Kidney epithelial cell (primary cell): ENCODE measurements at places on chromosomes 5 and 9. TPM values are rescaled to one million over a fixed set of nuclear protein-coding genes. Genes with fewer than 3 reads are reported as not detected.

DNA sequence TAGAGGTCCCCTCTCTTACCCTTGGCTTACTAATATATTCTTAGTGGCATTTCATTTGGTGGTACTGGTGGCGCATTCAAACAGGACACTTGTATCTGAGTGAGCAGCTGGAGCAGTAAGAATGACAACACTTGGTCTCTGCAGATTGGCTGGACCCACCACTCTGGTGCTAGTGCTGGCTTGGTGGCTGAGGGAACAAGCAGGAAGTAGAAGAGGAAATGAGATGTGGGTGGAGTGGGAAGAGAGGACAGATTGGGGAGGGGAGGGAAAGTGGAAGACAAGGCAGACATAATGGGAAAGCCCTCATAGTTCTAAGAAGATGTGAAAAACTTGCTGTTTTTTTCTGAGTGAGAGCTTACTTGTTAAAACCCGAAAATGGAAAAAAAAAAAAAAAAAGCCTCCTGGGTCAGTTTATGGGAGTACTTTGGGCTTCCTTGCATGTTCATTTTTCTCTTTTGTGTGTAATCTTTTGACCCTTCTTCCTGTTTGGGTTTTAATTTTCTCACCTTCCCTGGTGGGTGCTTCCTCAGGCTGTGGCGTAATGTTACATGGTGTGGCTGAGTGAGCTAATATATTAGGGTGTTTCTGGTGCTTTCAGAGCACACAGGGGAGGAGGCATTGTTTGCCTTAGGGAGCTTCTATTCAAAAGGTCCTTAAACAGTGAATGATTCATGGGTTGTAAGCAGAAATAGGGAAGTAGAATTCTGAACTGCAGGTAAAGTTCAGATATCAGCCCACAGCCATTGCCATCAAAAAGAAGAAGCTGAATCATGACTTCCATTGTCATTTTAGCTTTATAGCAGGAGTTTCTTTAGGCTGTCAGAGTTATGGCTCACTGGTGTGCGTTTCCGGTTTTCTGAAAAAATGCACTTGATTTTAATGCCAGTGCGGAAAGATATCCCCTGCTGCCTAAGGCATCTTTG lies 52.3 kb downstream of the TLE4 start:
- no peak for DNase-seq

ENHO gene
- total RNA-seq, result 1.5 TPM in 1 of 2 replicates, not detected in the other

TLR4 gene
- total RNA-seq, result 5.2 and 5.9 TPM in 2 replicates

DNA sequence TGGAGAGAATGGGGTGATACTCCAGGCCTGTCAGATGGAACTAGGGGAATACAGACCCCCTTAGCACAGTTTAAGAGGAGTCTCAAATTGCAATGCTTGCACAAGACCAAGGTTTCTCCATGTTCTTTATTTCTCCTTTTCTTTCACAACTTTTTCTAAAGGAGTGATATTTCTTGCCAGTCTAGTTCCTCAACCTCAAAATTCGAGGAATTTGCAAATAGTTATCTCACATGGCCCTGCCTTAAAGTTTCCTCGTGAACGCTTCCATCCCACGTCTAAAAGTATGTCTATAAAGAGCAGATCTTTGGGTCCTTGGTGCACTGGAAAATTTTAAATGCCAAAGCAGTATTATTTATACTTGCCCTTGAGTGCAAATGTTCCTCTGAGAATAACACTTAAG lies 373.8 kb upstream of the KLF4 start:
- DNase-seq, result no peak

- no peak for DNase-seq
Observed at GRCh38 chr5:136309932-136310598, 55.3 kb downstream of the TRPC7 start.

GRCh38 chr9:131347376-131348020 lies 46.4 kb upstream of the PRRC2B start:
- no peak for DNase-seq

DNA sequence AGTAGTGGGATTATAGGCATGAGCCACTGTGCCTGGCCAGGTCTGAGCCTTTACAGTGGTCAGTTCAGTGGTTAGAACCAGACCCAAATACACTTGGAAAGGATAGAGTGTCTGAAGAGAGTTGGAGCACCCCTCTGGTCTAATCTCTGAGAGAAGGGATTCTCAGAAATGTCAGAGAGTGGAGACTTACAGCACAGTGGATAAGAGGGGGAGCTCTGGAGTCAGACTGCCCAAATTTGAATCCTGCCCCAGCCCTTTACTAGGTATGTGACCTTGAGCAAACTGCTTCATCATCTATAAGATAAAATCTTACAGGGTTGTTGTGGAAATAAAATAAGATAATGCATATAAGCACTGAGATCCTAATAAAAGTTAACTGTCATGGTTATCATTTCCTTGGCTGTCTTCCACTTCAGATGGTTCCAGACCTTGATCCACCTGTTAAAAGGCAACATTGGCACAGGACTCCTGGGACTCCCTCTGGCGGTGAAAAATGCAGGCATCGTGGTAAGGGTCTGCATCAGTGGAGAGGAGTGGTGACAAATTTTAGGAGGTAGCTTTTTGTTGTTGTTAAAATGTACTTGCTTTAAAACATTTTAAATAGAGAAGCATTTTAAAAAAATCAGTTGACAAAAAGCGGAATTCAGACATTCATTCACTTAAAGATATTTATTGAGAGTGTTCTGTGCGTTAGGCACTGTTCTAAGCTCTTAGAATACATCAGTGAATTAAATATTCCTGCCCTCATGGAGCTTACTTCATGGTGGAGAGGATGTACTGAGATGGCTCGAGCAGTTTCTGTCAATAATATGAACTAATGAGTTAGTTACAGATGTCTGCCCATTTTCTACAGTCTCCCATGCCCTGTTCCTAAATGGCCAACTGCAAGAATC lies 16.0 kb downstream of the SLC36A1 start:
- no peak for DNase-seq

LCN2 gene
- 233 and 283 TPM in 2 replicates for total RNA-seq

- DNase-seq, result no peak
Observed at GRCh38 chr9:16401701-16402100, 468.8 kb downstream of the BNC2 start.

HACD4 gene
- total RNA-seq, result 0.46 and 0.62 TPM in 2 replicates

DNA sequence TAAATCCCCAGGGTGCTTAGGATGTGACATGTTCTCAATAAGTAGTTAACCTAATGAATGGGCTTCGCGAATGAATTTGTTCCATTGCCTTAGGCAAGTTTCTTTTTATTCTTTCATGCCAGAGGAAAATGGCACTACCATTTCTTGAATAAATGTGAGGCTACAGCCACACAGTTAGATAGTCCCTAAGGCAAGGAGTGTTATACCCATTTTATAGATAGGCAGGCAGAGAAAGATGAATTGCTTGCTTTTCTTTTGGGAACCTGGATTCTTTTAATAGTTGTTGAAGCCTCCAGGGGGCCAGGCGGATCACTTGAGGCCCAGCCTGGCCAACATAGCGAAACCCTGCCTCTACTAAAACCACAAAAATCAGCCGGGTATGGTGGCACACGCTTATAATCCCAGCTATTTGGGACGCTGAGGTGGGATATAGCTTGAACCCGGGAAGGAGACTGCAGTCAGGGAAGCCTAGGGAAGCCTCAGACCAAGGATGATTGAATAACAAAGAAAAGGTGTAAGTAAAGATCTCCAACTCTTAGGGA lies 943 bp downstream of the NOP16 start:
- DNase-seq, result no peak

DNA sequence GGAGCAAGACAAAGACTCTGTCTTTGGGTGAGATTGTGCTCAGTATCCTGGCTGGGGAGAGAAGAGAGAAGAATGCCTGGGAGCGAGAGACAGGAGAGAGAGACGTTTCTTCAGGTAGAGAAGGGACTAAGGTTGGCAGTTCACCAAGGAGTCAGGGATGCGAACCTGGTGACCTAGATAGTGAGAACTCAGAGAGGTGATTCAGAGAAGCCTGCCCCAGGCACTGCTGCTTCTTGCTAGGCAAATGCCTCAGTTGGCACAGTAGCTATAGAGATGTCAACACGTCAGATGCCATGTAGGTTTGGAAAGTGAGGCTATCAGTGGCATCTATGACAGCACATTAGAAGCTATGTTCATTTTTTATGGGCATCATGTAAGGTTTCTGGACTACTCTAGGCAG lies 231.6 kb upstream of the VLDLR start:
- no peak for DNase-seq

NR2F1 gene
- total RNA-seq, result 12.8 and 13.2 TPM in 2 replicates

GRCh38 chr5:40223884-40224402 lies 455.8 kb upstream of the PTGER4 start:
- DNase-seq, result peak; percentile 72

DNA sequence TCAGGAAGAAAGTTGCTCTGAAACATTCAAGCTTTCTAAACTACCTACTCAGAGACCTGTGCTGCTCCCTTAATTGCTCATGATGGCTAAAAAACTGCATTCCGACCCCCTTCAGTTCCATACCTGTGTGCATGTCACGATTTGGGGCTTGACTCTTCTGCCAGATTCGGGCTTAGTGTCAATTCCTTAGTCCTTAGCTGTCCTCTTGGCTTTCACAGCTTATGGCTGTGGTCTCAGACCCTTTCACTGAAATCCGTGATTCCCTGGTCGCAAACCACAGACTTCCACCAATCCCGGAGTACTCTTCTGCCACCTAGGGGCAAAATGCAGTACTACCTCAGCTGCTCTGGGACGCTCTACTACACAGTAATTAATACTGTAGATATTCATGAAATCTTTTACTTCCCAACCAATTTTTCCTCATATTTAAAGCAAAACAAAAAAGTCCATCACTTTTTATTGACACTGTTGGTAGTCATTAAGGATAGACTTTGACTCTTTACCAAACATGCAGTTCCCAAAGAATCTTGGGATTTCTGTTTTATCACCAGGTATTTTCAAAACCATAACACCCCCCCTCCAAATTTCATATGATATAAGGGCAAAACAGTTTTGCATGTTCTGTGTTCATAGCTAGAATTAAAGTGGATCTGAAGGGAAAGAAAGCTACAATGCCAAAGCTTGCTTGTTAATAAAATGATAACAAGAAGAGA lies 617.4 kb downstream of the SLCO4C1 start:
- peak; percentile 26 for DNase-seq

DNA sequence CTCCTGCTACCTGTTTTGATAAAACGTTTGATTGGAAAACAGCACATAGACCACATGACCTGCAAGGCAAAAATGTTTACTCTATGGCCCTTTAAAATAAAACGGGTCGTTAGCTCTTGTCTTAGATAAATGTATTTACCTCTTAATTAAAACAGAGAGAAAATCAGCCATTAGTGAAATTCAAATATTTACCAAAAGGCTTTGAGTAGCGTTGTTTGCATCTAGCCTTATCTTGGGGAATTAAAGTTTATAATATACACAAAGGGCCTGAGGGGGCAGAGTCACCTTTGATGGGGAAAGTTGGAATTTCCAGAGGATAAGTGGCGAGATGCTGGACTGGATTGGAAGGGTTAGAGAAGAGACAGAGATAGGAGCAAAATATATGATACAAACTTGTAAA lies 111.3 kb downstream of the FBXO4 start:
- no peak for DNase-seq

- DNase-seq, result no peak
Observed at GRCh38 chr9:7479300-7479699, 320.3 kb downstream of the DMAC1 start.

KIF24 gene
- 1.0 and 1.2 TPM in 2 replicates for total RNA-seq

- peak; percentile 73 for DNase-seq
Observed at GRCh38 chr5:21774801-21775200, 1078.3 kb downstream of the CDH12 start.

DNA sequence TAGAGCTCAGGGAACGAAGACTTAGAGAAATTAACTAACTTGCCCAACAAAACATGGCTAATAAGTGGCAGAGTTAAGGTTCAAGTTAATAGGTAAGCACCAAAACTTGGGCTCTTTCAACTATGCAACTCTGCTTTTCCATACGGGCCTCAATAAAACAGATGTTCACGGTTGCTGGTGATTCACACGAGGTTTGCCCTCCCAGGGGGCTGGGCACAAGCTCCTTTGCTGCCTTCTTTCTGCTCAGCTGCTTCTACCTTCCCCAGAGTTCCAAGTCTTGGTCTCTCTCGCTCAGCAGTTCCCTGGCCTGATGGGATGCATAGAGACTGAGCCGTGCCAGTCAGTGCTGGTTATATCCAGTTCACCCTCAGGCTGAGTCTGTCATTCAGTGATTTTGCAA lies 217.9 kb downstream of the SREK1 start:
- no peak for DNase-seq

GRCh38 chr5:98106116-98107031 lies 667.1 kb upstream of the RGMB start:
- DNase-seq, result no peak

- DNase-seq, result no peak
Observed at GRCh38 chr5:112202694-112203093, 216.4 kb downstream of the EPB41L4A start.

TPD52L3 gene
- total RNA-seq, result not detected in 2 replicates

GRCh38 chr9:92158097-92158601 lies 42.9 kb upstream of the SPTLC1 start:
- DNase-seq, result no peak

FSD1L gene
- total RNA-seq, result 3.3 and 4.9 TPM in 2 replicates

DNA sequence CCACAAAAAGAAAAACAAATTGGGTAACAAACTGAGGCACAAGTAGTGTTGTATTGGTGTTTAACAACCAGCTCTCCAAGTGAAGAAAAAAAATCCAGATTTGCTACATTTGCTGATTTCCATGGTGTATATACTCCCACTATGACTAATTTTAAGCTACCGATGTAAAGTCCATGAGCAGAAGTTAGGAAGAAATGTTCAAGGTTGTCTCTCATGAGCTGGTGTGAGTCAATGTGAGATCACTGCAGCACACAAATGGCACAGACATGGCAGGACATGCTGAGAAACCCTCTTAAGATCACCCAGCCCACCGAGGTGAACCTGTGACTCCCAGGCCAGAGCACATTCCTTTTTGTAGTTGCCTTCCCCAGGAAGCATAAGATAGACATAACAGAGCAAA lies 36.2 kb downstream of the SLC44A1 start:
- DNase-seq, result no peak

DNA sequence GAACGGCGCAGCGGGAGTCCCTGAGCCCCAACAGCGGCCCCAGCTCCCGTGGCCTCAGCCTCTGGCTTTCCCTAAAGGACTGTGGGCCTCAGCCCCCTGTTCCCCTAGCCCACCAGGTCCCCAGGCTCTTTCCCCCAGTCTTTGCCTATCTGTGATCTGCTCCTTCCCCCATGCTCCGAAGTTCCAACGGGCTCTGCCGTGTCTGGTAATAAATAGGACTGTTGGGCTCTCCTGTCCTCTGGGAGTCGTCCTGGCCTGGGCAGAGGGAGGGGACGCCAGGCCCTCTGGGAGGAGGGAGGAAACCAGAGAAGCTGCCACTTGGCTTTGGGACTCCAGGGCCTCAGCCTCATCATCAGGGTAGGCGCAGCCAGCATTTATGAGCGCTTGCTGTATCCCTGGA lies 28.1 kb downstream of the ADGRD2 start:
- no peak for DNase-seq

GRCh38 chr9:128201441-128202369 lies 1.5 kb upstream of the DNM1 start:
- no peak for DNase-seq

DNA sequence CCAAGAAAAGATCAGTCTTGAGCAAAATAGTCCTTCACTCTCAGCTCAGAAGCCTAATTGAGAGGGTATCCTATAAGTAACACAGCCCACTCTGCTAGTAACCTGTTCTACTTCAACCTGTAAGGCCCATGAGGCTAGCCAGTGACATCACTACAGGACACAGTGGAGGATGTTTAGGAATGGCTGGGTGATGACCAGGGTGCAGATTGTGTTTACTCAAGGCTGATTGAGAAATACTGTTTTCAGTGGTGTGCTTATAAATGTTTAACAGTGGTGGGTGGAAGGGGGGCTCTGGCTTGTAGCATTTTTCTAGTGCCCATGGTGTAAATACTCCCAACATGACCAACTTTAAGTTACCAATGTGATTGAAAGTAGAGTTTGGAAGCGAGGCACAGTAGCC lies 159.8 kb upstream of the CCDC152 start:
- no peak for DNase-seq
